ENCODE measurements at places on chromosomes 6 and 20.
A peak's percentile ranks its signal among the peaks of the same experiment; 100 is the strongest.

DNA sequence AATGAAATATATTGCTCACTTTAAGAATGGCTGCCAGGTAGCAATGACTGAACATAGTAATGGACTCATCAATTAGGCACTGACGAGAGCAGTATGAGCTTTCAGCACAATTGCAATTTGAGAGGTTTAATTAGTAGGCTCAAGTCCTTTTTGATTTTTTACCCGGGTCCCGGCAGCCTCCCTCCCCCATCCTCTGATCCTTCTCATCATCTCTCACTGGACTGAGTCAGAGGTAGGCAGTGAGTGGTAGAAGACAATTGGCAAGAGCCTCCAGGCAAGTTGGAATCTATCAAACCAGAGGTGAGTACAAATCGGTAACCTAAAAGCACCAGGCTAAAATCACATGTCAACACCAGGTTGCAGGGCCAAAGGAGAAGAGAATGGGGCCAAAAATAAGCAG, 107.9 kb downstream of the DCDC2 start:
- no peak for DNase-seq

- peak; percentile 72 for DNase-seq
Measured at GRCh38 chr20:36754656-36755222, 8.8 kb upstream of the NDRG3 start.

- no peak for DNase-seq
Measured at GRCh38 chr20:47061549-47061948, 166.9 kb downstream of the EYA2 start.

- DNase-seq, result no peak
Measured at GRCh38 chr20:57326667-57327455, 2.7 kb upstream of the SPO11 start.

- DNase-seq, result peak; percentile 65
Measured at GRCh38 chr6:46781478-46782378, 11.5 kb upstream of the MEP1A start.

- no peak for DNase-seq
Measured at GRCh38 chr6:131258010-131258652, 122.9 kb downstream of the AKAP7 start.

GRCh38 chr6:4851035-4851434, 74.8 kb downstream of the CDYL start:
- DNase-seq, result no peak

- DNase-seq, result peak; percentile 15
Measured at GRCh38 chr6:107185391-107185970, 70.2 kb upstream of the BEND3 start.

DNA sequence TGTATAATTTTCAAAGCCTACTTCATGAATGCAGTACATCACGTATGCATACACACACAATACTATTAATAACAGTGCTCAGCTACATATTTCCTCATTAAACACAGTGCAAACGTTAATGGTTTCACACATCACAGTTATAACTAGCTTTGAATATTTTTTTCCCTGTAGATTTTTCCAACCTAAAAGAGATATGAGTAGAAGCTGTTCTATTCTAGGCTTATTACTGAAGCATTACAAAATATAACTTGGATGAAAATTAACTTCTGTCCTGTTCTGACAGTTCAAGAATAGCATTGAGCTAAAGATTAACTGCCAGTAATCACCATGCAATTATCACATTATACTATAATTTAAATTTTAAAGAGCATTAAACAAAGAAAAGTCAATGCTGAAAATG, 6.2 kb downstream of the LMBRD1 start:
- DNase-seq, result no peak

DNA sequence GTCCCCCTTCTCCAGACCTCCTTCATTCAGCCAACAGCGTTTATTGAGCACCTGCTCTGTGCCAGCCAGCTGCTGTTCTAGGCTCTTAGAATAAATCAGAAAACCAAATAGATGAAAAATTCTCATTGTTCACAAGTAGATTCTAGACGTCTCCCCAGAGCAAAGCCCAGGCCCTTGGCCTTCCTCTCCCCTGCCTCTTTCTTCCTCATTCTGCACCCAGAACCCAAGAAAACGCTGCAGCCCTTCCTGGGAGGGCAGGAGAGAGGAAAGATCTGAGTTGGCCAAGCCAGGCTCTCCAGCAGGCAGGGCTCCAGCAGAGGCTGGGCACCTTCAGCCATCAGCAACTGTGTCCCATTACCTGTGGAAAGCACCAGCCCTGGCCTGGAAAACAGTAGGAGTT, 12.0 kb upstream of the BPI start:
- no peak for DNase-seq

- DNase-seq, result no peak
Measured at GRCh38 chr6:21955053-21955595, 341.7 kb downstream of the PRL start.

- no peak for DNase-seq
Measured at GRCh38 chr20:23625236-23625964, 12.4 kb downstream of the CST3 start.

GRCh38 chr6:113876695-113877094, 19.6 kb downstream of the MARCKS start:
- DNase-seq, result peak; percentile 17

DNA sequence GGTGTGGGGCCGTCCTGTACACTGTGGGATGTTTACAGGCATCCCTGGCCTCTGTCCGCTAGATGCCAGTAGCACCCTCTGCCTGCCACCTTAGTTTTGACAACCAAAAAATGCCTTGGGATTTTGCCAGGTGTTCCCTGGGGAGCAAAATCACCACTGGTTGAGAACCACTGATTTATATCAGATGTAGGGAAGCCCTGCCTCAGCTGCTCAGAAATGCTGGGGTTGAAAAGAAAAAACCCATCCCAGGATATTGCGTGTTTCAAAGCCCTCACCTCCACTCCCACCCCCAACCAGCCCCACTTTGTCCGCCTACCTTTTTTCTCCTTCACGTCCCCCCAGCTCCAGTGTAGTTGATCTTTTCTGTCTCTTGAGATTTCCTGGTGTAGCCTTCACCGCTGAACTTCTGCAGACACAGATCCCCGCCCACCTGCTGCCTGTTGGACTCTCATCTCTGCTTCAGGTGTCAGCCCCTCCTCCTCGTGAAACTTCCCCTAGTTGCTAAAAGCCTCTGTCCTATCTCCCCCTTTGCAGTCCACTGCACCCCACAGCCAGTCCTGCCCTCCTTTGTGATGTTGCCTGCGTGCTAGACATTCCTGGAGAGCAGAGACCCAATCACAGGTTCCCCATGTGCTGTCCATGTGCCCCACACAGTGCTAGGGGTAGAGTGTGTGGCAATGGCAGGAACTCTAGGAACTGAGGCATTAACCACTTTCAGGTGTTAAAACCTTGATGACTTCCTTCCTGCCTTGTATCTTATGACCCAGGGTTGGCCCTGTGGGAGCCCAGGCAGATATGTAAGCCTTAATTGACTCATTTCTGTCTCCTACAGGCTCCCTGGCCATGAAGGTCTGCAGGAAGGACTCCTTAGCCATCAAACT, 98.9 kb downstream of the TBC1D7 start:
- no peak for DNase-seq

GRCh38 chr6:72788188-72788587, 166.3 kb downstream of the KCNQ5 start:
- peak; percentile 77 for DNase-seq

- no peak for DNase-seq
Measured at GRCh38 chr6:166533205-166533824, 53.2 kb downstream of the RAMACL start.

DNA sequence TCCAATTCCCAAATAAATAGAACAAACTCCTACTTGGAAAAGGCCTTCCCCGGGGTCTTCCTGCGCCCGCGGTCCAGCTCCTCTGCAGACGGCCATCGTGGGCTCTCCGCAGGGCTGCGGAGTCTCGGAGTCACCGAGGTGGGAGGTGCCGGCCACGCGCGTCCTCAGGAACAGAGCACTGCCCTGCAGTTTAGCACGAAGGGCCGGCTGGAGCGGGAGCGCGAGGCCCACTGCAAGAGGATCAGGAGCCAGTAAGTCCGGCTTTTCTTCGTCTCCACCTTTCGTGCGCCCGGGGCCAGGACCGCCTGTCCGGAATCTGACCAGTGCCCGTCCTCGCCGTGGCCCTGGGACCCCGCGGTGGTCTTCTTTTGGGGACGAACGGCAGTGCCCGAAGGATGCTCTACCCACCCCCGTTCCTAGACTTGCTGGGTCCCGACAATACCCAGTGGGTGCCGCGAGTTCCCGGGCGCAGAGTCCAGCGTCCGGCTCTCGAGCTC, 1.4 kb downstream of the BHLHE23 start:
- DNase-seq, result no peak

DNA sequence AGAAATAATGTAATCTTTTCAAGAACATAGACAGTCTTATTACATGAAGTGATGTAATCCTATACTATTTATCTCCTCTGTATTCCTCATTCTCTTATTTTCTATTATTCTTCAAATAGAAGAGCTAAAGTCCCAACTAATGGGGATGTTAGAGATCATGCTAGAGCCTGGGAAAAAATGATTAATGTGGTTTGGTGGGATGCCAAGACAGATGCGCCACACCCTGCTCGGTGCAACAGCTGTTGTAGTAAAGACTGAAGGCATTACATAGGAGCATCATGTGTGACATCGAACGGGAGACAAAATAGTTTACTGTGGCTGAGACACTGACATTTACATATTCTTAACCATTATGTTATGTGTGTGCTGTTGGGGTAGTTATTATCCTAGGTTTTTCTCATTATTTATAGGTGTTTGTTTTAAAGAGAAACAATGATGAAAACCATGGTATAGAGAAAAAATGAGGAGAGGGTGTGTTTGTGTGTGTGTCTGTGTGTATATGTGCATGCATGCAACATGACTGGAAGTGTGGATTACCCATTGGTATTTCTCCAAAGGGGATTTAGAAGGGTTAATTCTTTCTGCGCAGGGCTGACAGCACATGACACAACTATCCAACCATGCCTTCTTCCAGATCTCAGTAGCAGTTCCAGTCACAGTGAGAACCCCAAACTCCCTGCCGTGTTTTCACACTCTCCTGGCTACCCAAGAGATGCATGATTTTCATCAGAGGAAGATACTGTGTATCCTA, 155.3 kb downstream of the EYA4 start:
- DNase-seq, result peak; percentile 30

DNA sequence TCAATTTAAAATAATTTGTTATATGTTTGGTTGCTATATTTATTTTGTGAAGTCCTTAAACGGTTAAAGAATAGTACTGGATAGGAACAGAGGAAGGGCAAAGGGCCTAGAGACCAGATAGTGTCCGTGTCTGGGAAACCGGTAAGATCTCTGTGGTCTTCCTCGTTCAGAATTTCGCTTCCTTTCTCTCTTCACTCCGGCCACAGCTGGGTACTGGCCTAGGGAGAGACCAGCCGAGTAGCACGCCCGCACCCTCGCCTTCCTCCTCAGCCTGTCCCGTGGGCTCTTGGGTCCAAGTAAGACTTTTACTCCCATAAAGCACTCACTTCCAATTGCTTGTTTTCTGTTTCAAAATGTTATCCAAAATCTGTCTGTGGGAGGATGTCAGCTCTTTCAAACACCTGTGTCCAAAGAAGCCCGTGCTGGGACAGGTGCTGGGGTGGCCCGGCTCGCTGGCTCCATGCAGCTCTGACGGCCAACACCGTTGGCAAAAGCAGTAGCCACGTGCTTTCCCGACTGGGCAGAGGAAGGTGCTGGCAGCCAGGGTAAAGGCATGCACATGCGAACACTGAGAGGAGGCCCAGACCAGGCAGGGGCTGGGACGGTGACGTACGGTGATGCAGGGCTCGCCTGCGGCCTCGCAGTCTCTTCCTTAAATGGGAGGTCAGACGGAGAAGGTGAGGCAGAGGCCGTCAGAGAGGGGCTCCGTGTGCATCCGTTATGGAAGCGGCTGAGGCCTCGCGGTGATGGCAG, 112.2 kb downstream of the IRF4 start:
- no peak for DNase-seq

- DNase-seq, result no peak
Measured at GRCh38 chr20:57445298-57445697, 54.1 kb downstream of the RBM38 start.

GRCh38 chr6:37840143-37840939, 20.8 kb downstream of the ZFAND3 start:
- DNase-seq, result no peak

DNA sequence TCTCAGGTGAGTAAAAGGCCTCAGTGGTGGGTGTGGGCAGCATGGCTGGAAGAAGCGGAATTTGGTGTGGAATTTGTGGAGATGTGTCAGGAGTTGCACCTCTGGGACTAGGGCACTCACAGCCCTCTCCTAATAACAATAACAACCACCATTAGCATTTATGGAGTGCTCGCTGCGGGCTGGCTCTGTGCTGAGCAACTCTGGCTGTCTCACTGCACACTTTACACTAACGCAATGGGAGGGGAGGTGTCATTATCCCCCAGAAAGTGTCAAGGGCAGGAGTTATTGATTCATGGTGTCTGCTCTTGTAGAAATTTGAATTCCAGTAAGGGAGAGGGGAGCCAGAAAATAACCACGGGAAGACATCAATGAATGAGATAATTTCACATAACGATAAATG, 22.7 kb upstream of the SCRT2 start:
- DNase-seq, result no peak

- DNase-seq, result peak; percentile 11
Measured at GRCh38 chr6:6557886-6558285, 30.6 kb upstream of the LY86 start.

- DNase-seq, result no peak
Measured at GRCh38 chr20:34337544-34337943, 25.5 kb upstream of the ITCH start.

GRCh38 chr6:97427648-97428047, 144.6 kb upstream of the MMS22L start:
- no peak for DNase-seq

GRCh38 chr6:49410564-49410963, 52.5 kb downstream of the MMUT start:
- no peak for DNase-seq

- no peak for DNase-seq
Measured at GRCh38 chr6:92361990-92362389, 1057.4 kb downstream of the EPHA7 start.

GRCh38 chr6:131643855-131644460, 6.9 kb downstream of the ENPP3 start:
- DNase-seq, result no peak

- no peak for DNase-seq
Measured at GRCh38 chr20:21820688-21821087, 115.2 kb downstream of the PAX1 start.

DNA sequence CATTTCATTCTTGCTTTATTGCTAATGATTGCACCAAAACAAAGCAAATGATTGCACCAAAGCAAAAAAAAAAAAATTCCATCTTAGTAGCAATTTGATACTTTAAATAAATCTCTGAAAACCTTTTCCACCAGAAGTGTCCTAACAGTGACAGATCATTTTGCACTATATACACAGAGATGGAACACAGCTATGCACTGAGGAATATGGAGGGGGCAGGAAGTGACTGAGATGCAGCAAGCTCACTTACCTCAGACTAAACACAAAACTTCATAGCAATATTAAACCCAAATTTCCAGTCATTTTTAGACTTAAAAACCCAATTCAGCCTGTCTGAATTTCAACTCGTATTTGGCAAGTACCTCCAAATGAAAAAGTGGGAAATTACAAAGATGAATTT, 41.2 kb downstream of the HIVEP2 start:
- DNase-seq, result peak; percentile 69

GRCh38 chr6:36853325-36853724, 14.1 kb upstream of the CPNE5 start:
- DNase-seq, result peak; percentile 94

- no peak for DNase-seq
Measured at GRCh38 chr6:11211254-11211653, 21.2 kb downstream of the NEDD9 start.
